Lower leg skin (tissue), 4 donors: ENCODE measurements at places on chromosomes 3 and 15.

DNA sequence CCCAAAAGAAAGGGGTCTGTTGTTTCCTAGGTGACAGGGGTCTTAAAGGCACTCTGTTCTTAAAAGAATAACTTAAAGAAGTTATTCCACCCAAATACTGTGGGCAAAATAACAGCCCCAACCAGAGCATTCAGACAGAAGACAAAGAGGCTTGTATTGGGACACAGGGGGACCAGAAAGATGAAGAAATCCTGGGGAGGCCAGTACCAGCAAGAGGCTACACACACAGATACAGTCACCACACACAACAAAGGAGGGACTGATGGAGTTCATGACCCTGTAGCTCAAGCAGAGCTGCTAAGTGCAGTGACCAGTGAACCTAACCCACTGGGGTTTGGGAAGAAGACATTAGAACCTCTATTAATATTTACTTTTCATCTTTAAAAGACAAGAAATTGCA is 59.0 kb downstream of the MTHFS start:
- DNase-seq, result no peak

DNA sequence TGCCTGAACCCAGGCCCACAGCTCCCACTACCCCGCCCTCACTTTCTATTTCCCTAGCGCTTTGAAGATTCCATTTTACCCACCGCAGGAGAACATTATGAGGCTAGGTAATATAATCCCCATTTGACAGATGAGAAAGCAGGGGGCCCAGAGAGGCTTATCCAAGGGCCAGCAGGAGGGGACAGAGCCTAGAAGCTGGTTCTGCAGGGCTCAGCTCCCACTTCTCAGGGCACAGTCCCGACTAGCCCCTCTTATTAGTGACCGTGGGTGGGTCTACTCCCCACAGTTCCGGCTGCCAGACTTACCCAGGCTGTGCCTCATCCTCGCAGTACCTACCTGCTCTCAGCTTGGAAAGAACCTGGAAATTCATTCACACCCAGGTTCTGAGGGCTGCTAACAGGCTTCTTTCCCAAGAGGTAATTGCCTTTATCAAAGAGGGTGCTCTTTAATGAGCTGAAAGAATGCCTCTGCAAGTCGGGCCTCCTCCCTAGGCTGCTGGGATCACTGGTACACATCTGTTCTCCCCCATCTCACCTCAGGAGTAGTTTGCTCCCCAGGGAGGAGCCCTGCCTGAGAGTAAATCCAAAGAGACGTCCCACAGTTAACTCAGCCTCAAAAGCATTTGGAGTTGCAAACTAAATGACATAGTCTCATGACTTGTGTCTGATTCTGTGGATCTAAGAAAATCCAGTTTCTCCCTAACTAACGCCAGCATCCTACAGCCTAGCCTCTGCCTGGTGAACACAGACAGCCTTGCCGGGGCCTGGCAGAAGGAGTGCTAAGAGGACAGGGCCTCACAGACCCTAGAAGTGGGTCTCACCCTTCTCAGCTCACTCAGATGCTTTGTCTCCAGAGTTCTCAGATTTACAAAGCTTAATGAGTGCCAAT is 125.0 kb downstream of the CHSY1 start:
- no peak for DNase-seq

DNA sequence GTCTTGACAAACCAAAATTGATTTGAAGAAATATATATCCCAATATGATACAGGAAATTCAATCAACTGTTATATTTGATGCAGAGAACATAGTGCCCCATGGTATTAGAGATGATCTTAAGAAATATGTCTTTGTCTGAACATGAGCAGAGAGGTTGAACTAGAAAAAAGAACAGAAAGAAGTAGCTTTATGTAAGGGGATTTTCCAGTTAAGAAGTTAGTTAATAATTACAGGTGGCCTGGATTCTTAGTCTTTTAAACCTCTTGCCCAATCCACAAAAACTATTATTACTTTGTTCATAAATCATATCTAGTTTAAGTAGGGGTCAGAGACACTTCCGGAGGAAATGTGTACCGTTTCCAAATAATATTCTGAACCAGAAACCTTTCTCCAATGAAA is 1186.7 kb upstream of the EPHA6 start:
- no peak for DNase-seq

DNA sequence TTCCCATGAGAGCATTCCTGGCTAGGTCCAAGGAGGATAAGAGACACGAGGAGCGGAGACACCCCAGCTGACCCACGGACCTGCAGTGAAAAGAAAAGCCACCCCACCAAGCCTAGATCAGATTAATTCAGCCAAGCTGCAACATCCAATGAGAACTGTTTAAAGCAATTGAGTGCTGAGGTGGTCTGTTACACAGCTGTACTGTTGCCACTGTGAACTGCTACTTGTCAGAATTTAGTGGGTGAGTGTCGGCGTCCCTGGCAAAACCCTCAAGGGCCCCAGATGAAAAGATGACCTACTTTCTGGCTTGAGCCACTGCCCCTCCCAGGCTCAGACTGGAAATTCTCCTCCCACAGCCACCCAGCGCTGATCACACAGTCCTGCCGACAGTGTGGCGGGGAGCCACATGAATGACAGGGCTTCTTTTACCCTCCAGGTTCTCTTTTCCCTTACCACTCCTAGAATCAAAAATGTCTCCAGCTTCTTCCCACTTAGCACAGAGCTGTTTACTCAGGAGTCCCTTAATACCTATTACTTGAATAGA is 26.4 kb upstream of the KBTBD12 start:
- DNase-seq, result peak; percentile 58

DNA sequence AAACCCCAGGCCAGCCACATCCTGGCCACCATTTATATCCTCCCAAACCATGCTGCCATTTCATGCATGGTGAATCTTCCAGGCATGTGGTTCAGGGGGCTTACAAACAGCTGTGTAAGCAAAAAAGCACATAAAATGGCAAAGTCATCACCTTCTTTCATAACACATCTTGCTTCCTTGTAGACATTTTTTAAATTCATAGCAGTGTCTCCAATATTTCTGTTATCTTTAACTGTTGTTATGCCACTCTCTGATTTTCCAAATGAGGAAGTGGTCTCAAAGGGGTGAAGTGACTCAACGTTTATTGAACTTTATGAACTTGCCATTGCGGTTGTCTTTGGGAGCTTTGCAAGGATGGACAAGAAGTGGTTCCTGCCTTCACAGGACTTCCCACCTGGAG is 264.4 kb downstream of the MEX3B start:
- DNase-seq, result no peak

- no peak for DNase-seq
These were observed 321.9 kb upstream of the RASGRP1 start for GRCh38 chr15:38886315-38887163.

GRCh38 chr3:47086071-47086470 is 77.8 kb downstream of the SETD2 start:
- no peak for DNase-seq

DNA sequence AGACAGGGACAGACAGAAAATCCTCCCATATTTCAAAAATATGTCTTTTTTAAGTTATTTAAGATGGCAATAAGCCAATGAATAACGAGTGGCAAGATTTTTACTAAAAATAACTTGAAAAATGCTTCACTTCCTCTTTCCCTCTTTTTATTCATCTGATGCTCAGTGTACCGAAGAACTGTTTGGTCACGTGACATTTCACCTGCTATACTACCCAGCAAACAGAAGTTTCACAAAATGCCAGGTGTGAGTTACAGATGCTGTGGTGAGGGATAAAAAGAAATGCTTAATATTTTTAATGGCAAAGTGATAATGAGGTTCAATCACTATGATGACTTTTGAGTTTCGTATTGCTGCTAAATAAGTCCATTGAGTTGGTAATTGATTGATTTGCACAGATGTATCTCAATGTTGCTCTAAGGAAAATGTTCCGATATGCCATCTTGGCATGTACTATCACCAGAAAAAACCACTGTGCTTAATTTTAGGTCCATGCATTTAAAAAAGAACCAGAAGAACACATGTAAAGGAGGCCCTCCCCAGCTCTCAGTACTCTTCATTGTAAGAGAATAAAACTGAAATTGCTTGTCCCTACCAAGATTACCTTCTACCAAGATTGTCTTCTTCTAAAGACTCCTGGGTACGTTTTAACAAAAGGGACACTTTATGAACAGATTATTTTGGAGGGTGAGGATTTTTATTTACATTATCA is 26.0 kb upstream of the SEC62 start:
- no peak for DNase-seq

GRCh38 chr3:196624907-196625306 is 14.6 kb upstream of the NRROS start:
- DNase-seq, result no peak

- DNase-seq, result no peak
These were observed 36.3 kb downstream of the CCNL1 start for GRCh38 chr3:157123621-157124020.
